Activated CD8-positive, alpha-beta T cell treated with anti-CD3 and anti-CD28 coated beads for 36 hours (primary cell): ENCODE measurements at places on chromosomes 6 and 20. TPM values are rescaled to one million over a fixed set of nuclear protein-coding genes. Genes with fewer than 3 reads are reported as not detected.

Gene CYP39A1
- not detected for total RNA-seq

DNA sequence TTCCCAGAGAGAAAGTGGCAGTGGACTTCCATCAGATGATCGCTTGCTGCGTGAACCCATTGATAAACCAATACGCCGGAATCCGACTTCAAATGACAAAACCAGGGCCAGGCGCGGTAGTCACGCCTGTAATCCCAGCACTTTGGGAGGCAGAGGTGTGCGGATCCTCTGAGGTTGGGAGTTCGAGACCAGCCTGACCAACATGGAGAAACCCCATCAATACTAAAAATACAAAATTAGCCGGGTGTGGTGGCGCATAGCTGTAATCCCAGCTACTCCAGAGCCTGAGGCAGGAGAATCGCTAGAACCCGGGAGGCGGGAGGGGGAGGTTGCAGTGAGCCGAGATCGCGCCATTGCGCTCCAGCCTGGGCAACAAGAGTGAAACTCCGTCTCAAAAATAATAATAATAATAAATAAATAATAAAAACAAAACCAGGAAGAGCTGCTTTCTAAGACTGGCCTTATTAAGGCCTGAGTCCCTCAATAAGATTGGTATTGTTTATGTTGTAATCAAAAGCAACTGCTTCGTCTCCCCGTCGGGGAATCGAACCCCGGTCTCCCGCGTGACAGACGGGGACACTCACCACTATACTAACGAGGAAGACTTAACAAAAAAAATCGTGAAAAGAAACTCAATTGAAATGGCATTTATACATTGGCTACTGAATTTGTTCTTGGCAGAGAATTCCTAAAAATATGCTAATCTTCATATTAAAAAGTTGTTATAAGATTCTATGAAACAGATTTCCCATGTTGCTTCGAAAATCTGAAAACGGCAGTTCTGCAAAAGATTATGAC, 110.2 kb upstream of the ZNF184 start:
- DNase-seq: peak; percentile 81

DNA sequence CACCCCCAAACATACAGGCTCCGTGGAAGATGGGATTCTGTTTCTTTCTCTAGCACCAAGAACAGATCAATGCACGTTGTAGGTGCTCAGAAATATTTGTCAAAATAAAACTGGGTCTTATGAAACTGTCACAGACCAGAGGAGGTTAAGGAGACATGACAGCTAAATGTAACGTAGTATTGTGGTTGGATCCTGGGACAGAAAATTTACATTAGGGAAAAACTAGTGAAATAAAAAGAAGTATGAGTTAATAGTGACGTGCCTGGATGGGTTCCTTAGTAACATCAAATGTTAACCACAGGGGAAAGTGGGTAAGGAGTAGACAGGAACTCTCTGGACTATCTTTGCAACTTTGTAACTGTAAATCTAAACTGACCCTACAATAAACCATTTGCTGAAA, 31.5 kb downstream of the NOL4L start:
- no peak for DNase-seq

GRCh38 chr20:42553374-42553773, 636.3 kb downstream of the PTPRT start:
- no peak for DNase-seq

- no peak for DNase-seq
These were observed 1.3 kb downstream of the RTEL1 start for GRCh38 chr20:63659370-63659769.

- DNase-seq: no peak
These were observed 38.4 kb downstream of the AKAP7 start for GRCh38 chr6:131173680-131174079.

Gene GNAS-AS1
- total RNA-seq: 1.7 TPM

GRCh38 chr20:8640461-8640860, 428.4 kb upstream of the PLCB4 start:
- no peak for DNase-seq

DNA sequence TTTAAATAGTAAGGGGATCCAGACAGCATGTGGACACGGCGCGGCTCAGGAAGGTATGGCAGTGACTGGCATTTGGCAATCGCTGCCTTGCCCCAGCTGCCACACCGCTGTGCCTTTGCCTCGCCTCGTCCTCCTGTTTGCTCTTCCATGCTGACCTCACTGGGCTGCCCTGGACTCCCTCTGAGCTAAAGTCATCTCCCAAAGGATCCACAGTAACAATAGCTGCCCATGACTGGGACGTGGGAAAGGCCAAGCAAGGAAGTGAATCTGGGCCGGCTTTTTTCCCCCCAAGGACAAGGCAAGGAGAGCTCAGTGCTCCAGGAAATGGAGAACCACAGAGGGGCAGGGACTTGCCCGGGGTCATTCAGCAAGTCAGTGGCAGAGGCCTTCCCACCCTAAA, 48.1 kb downstream of the JPH2 start:
- no peak for DNase-seq

- no peak for DNase-seq
These were observed 190.3 kb downstream of the GMDS start for GRCh38 chr6:2055143-2055542.

Gene ZNF831
- total RNA-seq: 10.9 TPM

- DNase-seq: no peak
These were observed 176.4 kb downstream of the ADGB start for GRCh38 chr6:146775220-146775619.

DNA sequence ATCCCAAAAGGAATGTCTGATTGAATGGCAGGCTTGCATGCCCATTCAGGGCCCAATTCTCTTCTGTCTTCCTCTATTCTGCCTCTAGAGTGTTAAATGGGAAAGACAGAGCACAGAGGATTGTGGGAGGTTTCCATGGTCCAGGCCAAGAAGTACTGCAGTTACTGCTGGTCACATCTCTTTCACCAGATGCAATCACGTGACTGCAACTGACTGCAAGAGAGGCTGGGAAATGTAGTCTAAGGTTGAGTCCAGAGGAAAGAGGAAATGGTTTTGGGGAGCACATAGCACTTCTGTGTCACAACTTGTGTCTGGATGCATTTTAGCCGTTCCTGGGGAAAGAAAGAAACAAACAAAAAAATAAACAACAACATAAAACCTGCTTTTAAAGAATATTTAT, 336.4 kb upstream of the BTBD3 start:
- DNase-seq: no peak

DNA sequence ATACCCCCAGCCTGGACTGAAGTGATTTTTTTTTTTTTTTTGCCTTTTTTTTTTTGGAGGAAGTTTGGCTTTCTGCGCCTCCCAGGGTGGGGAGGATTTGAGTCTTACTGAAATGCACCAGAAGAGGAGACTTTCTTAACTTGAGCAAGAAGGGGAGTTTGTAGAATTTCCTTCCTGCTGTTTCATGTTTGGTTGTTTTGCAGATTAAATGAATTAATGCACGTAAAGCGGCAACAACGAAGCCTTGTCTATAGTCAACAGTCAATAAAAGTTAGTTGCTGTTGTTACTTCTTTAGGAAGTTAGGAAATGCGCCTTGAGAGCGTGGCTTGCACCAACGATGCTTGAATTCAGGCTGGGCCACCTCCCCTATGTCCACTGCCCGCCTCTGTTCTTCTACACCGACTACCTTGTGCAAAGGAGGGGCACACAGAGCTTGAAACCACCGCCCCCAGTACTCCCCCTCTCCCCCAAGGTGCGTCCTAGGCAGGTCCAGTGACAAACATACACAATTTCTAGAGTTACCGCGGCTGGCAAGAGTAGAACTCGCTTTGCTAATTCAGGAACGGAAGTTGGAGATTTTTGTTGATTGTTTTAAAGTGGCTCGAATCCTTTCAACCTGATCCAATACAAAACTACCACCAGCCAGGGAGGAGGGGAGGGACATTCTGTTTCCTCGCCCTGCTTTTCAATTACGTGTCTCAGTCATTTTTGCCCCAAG, 830 bp upstream of the CYP24A1 start:
- no peak for DNase-seq

DNA sequence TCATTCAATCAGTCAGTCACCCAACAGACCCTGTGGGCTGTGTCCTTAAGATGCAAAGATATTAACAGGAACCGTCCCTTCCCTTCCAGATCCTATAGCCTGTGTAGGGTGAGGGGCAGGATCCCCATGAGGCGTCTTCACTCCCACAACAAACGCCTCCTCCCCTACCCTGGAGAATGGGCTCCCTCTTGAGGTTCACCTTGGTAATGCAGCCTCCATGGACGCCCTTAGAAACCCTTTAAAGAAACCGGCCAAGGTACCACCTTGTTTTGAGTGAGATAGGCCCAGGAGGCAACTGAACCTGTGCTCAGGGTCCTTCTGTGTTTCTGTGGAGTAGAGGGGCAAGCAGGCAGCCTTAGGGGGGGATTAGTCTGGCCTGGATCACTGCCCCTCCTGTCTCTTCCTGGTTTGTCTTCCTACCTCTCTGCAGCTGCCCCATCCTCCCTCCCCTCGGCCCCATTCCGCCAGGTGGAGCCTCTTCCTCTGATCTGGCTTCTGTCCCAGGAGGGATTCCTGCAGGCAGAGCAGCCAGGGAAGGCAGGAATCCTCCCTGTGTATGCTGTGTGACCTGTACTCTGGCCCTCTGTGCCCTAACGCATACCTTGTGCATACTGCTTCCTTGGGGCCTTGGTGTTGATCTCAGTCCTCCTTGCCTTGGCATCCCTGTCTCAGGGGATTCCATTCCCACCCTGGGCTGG, 6.6 kb upstream of the GUCA1A start:
- DNase-seq: peak; percentile 89

DNA sequence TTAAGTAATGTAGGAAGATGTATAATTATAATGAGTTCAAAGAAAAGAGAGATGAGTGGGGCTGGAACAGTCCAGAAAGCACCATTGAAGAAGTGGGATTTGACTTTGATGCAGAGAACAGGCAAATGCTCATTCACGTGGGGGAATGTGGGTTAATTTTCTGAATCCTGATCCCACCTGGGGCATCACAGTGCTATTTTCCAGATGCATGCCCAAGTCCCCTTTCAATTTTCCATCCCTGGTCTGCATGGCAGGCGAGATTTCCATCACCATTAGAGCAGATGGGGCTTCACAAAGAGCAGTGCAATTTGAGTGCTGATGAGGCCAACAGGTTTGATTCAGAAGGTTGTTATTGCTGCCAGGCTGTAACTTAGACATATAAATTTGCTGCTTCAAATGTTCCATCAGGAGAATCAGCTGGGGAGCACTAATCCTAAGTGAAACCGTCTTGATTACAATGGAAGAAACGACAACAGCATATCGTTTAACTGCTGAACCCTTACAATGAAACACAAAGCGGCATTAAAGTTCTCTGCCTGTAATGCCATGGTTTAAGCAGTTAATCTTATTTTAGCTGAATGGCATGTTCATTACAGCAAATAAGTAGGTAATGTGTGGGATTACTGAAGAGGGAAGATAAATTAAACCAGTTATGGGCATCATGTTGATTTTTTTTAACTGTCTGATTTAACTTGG, 45.2 kb downstream of the OSTM1 start:
- no peak for DNase-seq

Gene DNAAF9
- 1.7 TPM for total RNA-seq

- no peak for DNase-seq
These were observed 76.6 kb upstream of the CST7 start for GRCh38 chr20:24872291-24873024.

Gene KIFC1
- total RNA-seq: 96.0 TPM

DNA sequence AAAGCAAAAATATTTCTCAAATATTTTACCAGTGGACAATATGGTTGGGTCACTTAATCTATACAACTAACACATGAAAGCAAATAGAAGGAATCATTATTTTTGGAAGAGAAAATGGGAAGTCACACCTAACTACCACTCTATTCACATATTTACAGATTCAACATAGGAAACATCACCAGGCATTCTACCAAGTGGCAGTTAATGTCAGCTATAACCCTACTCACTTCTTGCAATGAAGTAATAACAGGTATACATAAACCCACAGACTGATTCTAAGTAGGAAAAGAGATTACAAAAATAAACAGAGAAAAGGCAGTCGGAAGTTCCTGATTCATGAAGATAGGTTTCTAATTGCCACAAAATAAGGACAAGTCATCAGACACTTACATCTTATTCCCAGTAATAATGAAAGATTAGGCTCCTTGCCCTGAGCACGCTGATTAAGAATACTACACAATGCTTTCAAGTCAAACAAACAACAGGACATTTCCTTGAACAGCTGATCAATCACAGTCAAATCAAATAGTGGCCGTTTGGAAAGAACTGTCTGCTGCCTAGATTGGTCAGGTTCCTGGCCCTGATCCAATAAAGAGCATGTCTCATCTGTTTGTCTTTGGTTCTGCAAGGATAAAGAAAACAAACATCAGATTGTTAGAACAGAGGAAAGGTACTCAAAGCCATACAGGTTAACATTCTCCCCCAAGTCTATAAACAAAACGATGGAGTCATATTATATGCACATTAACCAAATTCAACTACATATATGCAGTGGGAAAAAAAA, 79.2 kb upstream of the PLN start:
- DNase-seq: no peak

DNA sequence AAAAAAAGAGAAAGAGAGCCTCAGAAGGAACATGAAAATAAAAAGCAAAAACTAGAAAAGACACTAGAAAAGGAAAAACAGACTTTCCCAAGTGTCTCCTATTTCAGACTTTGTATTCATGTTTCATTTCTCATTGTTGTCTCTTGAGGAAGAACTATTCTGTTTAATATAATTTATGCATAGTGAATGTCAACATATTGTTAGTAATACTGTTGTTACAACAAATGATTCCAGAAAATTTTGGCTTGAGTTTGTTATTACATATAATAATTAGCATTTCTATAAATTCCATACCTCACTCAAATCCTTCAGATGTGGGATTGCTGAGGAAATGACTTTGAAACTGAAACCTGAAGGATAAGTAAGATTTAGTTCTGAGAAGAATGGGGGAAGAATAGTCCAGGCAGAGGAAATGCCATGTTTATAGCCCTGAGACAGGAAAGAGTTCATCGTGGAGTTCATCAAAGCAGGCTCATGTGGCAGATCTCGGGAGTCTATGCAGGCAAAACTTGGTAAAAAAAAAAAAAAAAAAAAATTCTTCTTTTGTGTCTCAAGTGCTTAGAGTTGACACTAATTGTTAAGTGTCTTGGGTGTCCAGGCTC, 53.1 kb upstream of the EIF2S2 start:
- DNase-seq: no peak

GRCh38 chr6:157951828-157952227, 29.8 kb upstream of the SYNJ2 start:
- DNase-seq: no peak

- peak; percentile 75 for DNase-seq
These were observed 796 bp downstream of the SENP6 start for GRCh38 chr6:75602246-75603105.

Gene BPIFB2
- total RNA-seq: not detected

Gene RIPOR3
- not detected for total RNA-seq

DNA sequence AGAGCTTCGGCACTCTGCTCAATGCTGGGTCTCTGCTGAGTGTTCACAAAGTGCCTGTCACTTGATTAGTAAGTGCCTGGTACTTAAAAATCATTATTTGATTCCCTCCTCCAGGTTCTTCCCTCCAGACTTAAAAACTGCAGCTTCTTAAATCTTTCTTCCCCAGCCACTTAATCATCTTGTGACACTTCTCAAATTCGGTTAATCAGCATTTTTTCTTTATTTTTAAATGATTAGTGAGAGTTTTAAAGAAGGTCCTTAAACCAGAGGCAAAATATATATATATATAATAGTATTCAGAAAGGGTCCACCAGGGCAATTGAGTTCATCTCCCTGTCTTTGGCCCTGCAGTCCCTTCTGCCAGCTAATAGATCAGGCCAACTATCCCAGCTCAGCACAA, 8.0 kb upstream of the BANF2 start:
- DNase-seq: no peak
